ENCODE measurements at places on chromosomes 3 and 15.

DNA sequence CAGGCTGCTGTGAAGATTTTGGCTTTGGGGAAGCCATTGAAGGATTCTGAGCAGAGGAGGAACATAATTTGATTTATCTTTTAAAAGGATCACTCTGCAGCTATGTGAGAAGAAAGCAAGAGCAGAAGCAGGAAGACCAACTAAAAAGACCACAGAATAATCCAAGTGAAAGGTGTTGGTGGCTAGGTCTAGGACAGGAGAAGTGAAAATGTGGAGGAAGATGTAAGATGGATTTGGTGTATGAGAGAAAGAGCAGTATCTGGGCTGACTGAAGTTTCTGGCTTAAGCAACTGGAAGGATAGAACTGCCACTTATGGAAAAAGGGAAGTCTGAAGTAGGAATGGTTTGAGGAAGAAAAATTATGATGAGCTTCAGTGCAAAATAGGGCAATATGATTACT, 62.0 kb downstream of the SFMBT1 start:
- DNase-seq, result no peak

DNA sequence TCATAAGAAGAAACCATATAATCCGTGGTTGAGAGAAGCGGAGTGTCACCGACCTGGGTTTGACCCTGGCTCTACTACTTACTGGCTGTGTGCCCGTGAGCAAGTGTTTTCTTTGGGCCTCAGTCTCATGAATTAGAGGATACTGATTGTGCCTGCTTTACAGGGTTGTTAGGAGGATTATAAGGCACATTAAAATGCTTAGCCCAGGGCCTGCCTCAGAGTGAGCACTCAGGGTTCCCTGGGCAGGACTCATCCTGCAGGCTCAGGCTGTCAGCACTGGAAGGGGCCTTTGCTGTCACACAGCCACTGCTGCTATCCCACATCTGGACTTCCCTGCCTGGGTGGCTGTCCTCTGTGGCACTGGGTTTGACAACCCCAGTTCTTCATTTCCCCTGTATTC, 4.7 kb downstream of the PLA2G4F start:
- DNase-seq, result no peak

DNA sequence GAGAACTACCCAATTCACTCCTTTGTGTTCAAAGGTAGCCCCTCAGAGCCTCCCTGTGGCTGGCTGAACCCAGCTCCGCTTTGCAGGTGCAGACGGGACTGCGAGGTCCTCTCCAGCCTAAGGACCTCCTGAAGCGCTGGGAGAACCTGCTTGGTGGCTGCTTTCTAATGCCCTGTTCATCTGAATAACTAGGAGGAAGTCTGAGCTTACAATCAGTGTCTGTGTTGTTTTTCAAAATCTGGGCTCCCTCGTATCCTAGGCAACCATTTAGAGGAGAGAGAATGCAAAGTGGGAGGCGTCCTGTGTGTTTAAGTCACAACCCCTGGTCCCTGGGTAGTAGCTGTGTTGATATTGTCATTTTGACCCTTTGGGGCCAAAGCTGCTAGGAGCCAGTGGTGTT, 99.9 kb downstream of the GABRG3 start:
- DNase-seq, result no peak

- DNase-seq, result no peak
Observed at GRCh38 chr15:92733934-92734521, 78.5 kb upstream of the FAM174B start.

DNA sequence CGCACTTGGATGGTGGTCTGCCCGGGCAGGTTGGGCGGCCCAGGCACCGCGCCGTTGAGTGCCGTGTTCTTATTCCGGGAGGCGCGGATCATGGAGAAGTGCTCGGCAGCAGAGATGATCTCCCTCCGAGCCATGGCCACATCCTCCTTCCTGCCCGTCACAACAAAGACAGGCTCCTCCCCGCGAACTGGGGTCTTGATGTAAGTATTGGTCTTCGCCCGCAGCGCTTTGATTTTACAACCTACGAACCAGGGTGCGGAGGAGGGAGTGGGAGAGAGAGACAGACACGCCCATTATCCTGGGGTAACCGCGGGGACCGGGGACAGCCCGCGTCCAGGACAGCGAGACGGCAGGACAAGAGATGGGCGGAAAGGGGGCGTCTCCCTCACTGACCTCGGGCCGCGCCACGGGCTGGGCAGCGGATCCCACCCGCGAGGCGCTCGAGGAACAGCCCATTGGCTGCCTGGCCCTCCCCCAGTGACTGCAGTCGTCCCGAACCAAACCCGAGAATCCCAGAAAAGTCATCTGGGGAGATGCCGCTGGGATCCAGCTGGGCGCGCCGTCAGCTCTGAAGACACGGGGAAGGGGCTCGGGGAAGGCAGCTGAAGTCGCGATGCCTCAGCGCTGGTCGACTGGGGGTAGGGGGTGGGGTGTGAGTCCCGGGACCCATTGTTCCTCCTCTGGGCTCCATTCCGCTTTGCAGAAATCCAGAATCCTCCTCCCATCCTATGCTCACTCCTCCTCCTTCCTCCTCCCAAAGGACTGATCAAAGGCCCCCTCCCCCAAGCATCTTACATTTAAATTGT, 1.2 kb downstream of the MEX3B start:
- DNase-seq, result peak; percentile 29

Data from fibroblast of the conjunctiva (primary cell).